ENCODE measurements at places on chromosomes 6 and 20.
A peak's percentile ranks its signal among the peaks of the same experiment; 100 is the strongest.

DNA sequence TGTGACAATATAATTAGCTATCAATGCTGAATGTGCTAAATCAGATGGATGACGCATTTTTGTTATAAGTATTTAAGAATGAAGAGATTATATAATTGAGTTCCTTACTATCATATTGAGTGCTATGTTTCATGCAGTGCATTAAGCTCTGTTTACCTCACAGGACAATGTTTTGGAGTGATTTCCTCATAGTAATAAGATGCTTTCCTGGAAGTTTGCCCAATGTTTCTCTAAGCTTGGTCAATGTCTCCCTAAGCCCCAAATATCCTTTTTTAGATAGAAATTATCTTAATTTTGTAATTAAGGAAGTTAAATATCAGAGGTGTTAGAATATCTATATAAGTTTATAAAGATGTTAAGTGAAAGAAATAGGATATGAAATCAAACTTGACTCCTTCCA lies 489.6 kb downstream of the MMUT start:
- no peak for DNase-seq

DNA sequence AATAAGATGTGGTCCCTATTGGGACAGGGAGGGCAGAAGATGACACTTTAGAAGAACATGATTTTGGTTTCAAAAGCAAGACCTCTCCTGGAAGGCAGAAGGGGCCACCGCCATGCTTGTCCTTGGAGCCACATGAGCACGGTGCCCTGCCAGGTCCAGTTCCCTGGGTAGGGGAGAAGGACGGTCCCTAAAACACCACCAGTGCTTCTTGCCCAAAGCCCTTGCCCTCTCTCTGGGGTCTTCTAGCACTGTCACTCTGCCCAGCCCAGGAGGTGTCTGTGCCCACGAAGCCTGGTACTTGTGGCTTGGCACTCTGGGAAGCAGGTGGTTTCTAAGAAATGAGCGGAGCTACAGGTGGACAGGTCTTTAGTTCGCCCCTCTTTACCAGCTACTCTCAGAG lies 46.0 kb downstream of the PLCG1 start:
- no peak for DNase-seq

DNA sequence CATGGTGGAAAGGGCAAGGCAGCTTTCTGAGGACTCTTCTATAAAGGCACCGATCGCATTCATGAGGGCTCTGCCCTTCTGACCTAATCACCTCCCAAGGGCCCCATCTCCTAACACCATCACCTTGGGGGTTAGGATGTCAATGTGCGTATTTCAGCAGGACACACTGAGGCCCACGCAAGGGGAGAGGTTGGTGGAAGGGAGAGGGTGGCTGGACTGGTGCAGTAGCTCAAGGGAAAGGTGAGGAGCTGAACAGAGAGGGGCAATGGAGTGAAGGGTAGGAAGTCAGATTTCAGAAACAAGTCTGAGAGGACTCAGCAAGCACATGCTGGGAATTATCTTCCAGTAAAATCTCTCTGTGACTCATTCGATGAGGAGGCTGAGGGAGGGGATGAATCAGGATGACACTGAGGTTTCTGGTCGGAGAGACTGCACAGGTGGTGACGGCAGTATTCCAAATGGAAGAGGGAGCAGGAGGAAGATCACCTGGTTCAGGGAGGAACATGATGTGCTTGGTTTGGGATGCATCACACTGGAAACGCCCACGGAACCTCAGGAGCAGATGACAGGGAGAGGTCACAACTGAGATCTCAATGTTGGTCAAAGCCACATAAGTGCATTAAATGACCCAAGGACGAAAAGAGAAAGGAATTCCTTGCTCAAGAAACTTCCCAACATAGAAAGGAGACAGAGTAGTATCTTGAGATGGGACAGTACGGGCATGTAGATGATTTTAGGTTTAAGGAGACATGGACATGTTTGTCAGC lies 67.1 kb downstream of the TFAP2A start:
- DNase-seq, result no peak

DNA sequence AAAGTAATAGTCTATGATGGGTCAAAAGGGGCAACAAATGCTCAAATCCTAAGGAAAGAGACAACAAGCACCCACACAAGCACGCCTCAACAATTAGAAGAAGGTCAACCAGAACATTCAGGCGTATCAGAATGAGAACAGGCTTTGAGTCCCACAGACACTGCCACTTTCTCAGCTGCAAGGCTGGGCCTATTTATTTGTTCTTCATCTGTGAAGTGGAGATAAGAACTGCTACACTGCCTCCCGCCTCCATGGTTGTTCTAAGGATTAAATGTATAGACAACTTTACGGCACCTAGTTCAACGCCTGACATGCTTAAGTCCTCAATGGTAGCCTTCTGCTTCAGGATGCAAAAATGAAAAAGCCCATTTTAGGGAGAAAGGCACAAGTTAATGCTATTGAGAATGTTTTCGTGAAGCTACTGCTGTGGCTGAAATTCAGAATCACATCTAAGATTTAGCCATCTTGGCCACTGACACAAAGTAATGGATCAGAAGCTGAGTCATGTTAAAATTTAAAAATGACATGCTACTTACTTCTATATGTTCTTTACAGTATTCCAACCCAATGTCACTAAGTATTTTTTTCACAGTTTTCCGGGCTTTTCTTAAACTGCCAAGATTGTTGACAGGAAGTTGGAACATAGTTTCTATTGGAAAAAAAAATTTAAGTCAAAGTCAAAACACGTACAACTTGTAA lies 27.7 kb downstream of the ADNP start:
- no peak for DNase-seq

- no peak for DNase-seq
Measured at GRCh38 chr20:38007526-38007925, 25.7 kb downstream of the TTI1 start.

DNA sequence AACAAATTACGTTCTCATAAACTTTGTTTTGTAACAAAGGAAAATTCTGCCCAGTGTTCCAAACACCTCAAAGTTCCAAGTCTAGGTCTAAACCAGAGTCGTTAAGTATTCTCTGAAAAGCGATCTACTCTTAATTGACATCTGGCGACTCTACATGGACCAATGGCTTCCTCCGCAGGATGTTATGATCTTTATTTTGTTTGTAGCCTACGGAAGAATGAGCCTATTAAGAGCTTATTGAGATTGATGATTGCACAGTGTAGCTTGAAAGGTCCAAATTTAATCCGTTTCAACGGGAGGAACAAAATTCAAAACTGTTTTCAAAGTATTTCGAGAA lies 61.1 kb downstream of the FAM217A start:
- DNase-seq, result peak; percentile 52

- DNase-seq, result no peak
Measured at GRCh38 chr20:53980031-53980465, 90.3 kb downstream of the BCAS1 start.

- DNase-seq, result peak; percentile 47
Measured at GRCh38 chr6:35415065-35415891, 36.9 kb upstream of the FANCE start.

GRCh38 chr20:49724408-49725223 lies 10.9 kb upstream of the B4GALT5 start:
- DNase-seq, result peak; percentile 39

DNA sequence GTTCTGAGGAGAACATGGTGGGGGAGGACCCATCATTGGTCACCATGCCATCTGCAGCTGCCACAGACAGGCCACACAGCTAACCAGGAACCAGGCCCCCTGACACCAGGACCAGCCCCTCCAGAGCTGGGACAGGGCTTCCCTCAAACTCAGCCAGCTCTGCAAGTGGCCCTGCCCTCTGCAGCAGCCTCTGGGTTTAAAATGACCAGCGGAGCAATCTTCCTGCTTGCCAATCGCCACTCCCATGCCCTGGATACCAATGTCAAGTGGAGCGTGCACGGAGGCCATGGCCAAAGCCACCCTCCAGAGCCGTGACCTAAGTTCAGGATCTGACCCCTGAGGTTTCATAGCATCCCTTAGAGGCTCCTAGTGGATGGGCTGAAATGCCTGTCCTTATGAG lies 199.4 kb downstream of the SYNDIG1 start:
- no peak for DNase-seq

DNA sequence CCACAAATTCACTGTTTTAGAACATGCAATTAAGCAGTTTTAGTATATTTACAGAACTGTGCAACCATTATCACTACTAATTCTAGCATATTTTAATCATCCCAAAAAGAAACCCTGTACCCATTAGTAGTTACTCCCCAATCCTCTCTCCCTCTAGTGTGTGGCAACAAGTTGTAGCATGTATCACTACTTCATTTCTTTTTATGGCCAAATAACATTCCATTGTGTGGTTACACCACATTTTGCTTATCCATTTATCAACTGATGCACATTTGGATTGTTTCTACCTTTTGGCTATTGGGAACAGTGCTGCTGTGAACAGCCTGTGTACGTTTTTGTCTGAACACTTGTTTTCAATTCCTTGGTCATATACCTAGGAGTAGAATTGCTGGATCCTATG lies 31.5 kb upstream of the FKBP1A start:
- DNase-seq, result no peak

DNA sequence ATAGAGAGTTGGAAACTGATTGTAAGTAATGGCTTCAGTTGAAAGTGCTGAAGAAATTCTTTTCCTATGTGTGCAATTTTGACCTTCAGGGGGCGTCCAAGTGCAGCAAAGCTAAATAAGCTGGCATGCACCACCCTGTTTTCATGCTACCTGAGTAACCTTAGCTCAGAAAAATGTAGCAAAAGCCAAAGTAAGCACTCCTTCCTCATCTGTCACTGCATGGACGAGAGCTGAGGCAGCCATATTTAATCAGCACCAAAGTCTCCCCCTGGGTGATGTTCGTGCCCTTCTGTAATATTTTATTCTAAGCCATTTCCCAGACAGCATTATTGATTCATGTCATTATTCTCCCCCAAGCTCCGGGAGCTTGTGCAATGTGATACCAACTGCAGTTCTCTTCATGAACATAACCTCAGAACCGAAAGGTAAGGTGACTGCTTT lies 123.1 kb downstream of the RPS12 start:
- DNase-seq, result no peak

DNA sequence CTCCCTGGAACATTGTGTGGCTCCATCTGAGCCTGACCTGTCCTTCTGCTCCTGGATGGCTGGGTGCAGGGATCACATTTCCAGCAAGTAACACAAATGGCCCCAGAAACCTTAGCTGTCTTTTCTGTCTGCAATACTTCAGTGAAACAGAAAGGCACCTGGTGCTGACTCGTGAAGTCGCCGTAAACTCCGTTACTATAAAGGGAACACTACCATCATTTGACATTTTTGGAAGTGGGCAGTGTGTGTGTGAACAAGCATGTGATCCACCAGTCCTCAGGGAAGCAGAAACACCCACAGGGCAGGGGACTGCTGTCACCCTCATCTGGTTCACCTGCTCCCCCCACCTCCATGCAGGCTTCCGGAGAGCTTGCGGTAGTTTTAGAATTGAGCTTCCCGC lies 23.9 kb downstream of the SERPINB6 start:
- DNase-seq, result no peak

GRCh38 chr6:6723921-6724538 lies 135.5 kb downstream of the LY86 start:
- no peak for DNase-seq

DNA sequence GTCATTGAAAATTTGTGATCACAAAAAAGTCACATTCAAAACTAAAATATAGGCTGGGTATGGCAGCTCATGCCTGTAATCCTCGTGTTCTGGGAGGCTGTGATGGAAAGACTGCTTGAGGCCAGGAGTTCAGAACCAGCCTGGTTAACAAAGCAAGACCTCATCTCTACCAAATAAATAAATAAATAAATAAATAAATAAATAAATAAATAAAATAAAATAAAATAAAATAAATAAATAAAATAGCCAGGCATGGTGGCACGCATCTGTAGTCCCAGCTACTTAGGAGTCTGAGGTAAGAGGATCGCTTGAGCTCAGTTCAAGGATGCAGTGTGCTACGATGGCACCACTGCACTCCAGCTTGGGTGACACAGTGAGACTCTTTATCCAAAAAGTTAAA lies 343.1 kb upstream of the RUNX2 start:
- no peak for DNase-seq

- no peak for DNase-seq
Measured at GRCh38 chr20:62015540-62016288, 50.0 kb downstream of the TAF4 start.

DNA sequence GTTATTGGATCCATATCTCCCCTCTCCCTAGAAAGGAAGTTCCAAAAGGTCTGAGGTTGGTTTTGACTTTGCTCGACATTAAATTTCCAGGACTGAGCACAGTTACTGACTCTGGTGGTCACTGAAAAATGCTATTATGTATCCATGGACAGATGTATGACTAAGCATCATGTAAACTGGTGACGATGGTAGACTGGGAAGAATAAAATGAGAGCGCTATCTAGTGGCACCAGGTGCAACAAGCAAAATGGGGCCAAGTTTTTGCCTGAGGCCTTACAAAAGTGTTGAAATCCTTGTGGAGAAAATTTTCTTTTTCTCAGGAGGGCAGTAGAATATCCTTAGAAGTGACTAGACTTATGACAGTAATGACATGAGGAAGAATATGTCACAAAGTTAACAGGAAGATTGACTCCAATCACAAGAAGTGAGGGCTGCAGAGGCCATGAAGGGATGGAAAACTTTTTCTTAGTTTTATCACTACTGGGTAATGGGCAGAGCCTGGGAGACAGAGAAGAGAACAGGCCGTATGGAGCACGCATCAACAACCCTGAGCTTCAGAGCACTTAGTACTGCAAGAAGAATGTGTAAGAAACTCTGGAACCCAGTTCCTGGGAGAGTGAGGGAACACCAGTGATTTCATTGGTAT lies 88.9 kb upstream of the ELOVL5 start:
- DNase-seq, result peak; percentile 42

- DNase-seq, result no peak
Measured at GRCh38 chr20:36677422-36677771, 31.4 kb upstream of the SLA2 start.

DNA sequence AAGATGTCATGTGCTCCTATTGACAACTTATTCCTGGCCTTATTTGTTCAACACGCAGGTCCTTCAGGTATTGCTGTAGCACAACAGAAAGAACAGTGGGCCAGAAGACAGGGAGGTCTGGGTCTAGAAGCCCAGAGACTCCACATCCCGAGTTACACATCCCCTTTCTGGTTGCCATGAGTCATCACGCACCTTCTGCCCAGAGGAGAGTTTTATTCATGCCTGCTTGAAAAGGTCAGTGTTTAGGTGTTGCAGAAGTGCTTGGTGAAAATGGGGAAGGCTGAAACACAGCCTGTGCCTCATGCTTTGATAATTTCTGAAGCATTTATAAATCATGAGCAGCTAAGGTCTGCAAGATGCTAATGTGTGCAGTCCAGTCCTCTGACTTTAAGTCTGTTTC lies 256.4 kb downstream of the GMPR start:
- no peak for DNase-seq
